M059J (cell line): ENCODE measurements at places on chromosomes 7 and 10. TPM values are rescaled to one million over a fixed set of nuclear protein-coding genes. Genes with fewer than 3 reads are reported as not detected.

- DNase-seq = no peak
Measured at GRCh38 chr10:119339109-119339508, 131.7 kb downstream of the GRK5 start.

- DNase-seq = peak; percentile 75
Measured at GRCh38 chr10:108653531-108653930, 1269.8 kb downstream of the XPNPEP1 start.

- DNase-seq = peak; percentile 5
Measured at GRCh38 chr7:22150221-22150620, 204.5 kb upstream of the CDCA7L start.

DNA sequence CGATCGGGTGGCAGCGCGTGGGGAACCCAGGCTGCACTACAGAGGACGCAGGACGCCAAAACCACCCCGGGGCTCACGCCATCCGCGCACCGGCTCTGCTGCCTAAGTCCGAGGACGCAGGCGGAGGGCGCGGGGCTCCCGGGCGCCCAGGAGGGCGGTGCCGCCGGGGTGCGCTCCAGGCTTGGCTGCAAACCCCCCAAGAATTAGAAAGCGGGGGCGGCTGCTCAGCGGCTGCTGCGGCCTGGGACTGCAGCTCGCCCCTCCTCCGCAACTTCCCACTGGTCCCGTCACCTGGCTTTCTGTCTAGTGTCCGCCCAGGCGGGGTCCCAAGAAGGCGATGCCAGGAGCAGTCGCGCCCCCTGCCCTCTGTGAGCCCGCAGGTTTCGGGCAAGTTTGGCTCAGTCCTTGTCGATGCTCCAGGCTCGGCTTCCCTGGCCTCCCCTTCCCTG, 1.7 kb upstream of the POU6F2 start:
- no peak for DNase-seq

GRCh38 chr7:33237036-33237435, 107.7 kb downstream of the BBS9 start:
- DNase-seq = no peak

The VWC2 gene
- total RNA-seq = under 0.01 TPM in 1 of 2 replicates, not detected in the other

The USP6NL gene
- total RNA-seq = 4.2 and 7.9 TPM in 2 replicates

The TCERG1L gene
- total RNA-seq = not detected in 2 replicates

The WBP1L gene
- total RNA-seq = 24.9 and 31.3 TPM in 2 replicates
